ENCODE measurements at places on chromosomes 4 and X.
A peak's percentile ranks its signal among the peaks of the same experiment; 100 is the strongest.

- no peaks in the 10 kb centered on the region for H3K36me3 ChIP-seq
- H3K27ac ChIP-seq, result no peak overlapping the region
- H3K4me1 ChIP-seq, result no peaks in the 10 kb centered on the region
- H3K27me3 ChIP-seq, result no peaks in the 10 kb centered on the region
- no peak for DNase-seq
Measured at GRCh38 chr4:152309418-152309817, 226.5 kb downstream of the FBXW7 start.

GRCh38 chrX:102712981-102713625 is 855 bp downstream of the GPRASP2 start:
- H3K4me3 ChIP-seq, result peak overlapping the region; percentile 60
- H3K36me3 ChIP-seq, result no peaks in the 10 kb centered on the region
- no peaks in the 10 kb centered on the region for H3K4me1 ChIP-seq
- H3K27ac ChIP-seq, result peak overlapping the region; percentile 80

DNA sequence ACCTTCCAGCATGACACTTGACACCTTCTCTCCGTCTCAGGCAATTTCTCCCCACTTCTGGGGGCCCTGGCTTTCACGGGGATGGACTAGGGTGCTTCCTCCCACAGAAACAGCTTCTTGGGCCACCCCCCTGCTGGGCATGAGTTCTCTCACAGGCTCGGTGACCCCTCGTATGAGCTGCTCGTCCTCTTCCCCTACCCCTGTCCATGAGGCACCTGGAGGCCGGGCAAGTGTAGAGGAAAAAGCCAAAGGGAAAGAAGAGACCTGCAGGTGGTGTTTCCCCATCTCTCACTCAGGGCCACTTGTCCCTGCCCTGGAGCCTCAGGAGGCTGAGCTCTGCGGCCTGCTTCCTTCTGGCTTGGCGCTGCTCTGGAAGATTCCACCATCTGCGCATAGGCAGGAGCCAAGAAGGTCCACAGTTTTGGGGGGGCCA is 1.9 kb upstream of the RGS12 start:
- H3K27ac ChIP-seq, result no peak overlapping the region
- H3K4me3 ChIP-seq, result no peak overlapping the region
- peak; percentile 56 for DNase-seq
- H3K27me3 ChIP-seq, result no peaks in the 10 kb centered on the region

GRCh38 chr4:71267244-71267643 is 71.6 kb upstream of the SLC4A4 start:
- H3K36me3 ChIP-seq, result no peaks in the 10 kb centered on the region
- H3K27me3 ChIP-seq, result no peaks in the 10 kb centered on the region
- H3K4me3 ChIP-seq, result no peak overlapping the region

DNA sequence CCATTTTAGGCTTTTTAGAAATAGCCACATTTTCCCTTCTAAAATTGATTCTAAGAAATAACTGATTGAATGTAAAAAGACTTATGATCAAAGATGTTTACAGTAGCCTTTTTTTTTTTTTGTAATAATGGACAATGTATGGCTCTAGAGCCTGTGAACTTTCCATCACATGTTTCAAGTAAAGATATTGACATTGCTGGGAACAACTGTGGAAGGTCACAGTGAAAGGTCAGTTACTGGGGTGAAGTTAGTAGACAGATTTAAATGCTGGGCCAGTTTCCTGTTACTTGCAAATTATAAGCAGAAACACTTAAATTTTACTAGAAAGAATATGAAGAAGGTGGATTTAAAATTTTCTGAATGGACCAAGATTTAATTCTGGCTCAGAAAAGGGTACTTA is 18.4 kb downstream of the PAGE2 start:
- H3K27me3 ChIP-seq, result no peaks in the 10 kb centered on the region
- H3K27ac ChIP-seq, result no peak overlapping the region
- H3K36me3 ChIP-seq, result no peaks in the 10 kb centered on the region

GRCh38 chr4:26272654-26273615 is 47.9 kb upstream of the RBPJ start:
- DNase-seq, result no peak
- no peak overlapping the region for H3K4me3 ChIP-seq
- H3K4me1 ChIP-seq, result no peaks in the 10 kb centered on the region
- H3K27me3 ChIP-seq, result no peaks in the 10 kb centered on the region
- H3K27ac ChIP-seq, result peak overlapping the region; percentile 12

GRCh38 chrX:85375333-85375738 is 4.1 kb downstream of the POF1B start:
- no peak overlapping the region for H3K27ac ChIP-seq
- H3K4me3 ChIP-seq, result no peak overlapping the region
- no peaks in the 10 kb centered on the region for H3K4me1 ChIP-seq

All from upper lobe of right lung (tissue), 1 donor.